ENCODE measurements at places on chromosomes 16 and 17.

- no peak for DNase-seq
Observed at GRCh38 chr17:36861531-36861930, 75.7 kb upstream of the LHX1 start.

- DNase-seq, result no peak
Observed at GRCh38 chr16:73063854-73064211, 15.9 kb upstream of the ZFHX3 start.

DNA sequence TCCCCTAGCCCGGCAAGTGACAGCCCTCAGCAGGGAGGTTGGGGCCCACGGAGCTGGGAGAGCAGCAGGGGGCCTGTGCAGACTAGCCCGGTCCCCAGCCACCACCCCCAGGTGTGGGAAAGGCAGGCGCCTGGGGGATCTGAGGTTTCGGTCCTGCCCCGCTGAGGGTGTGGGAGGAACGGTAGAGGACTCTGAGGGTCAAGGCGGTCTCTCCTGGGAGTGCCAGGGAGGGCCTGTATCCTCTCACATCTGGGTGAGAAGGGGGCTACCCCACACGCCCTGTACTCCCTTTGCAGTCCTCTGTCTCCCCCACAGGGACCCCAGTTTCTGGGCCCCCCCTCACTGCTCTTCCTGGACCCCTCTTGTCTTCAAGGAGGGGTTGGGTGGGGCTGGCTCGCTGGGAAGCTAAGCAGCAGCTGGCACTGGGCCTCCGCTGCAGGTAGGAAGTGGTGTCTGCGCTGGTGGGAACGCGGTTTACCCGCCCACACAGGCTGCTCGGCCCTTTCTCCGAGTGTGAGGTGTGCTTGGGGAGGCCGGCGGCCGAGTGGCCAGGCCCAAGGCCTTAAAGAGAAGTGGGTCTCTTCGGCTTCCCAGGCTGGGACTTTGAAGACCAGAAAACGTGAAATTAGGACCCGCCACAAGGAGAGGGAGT is 15.4 kb downstream of the CD7 start:
- peak; percentile 55 for DNase-seq

GRCh38 chr17:45703348-45703747 is 80.8 kb upstream of the CRHR1 start:
- peak; percentile 24 for DNase-seq

DNA sequence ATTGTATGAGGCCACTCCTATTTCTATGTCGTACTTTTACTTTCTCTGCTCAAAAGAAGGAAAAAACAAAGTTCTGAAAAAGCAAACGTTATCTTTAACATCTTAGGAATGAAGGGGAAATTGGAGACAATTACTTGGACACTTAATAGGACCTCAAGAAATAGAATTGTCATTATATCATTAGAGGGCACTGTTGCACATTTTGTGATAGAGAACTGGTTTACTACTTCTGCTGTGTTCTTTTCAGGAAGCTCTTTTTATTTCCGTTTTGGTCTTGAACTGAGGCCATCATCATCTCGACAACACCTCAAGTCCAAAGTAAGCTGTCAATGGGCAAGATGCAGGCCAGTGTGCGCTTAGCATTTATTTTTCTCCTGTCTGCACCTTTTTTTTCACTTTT is 14.6 kb downstream of the COG4 start:
- DNase-seq, result peak; percentile 36

GRCh38 chr16:66924527-66925321 is 611 bp downstream of the RRAD start:
- DNase-seq, result no peak

DNA sequence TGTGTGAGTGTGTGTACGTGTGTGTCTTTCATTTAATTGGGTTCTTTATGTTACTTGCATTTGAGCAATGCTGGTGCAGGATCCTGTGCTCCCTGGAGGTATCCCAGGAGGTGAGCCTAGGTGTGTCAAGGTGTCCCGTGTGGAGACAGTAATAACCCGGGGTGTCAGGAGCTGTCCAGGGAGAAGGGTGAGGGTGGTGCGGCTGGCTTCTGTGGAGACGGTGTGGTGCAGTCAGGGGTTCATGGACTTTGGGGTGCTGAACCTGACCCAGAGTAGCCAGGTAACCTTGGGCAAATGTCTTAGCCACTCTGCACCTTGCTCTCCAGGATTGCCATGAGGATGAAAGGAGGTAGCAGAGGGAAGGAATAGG is 7.4 kb upstream of the ELAC2 start:
- no peak for DNase-seq

- DNase-seq, result no peak
Observed at GRCh38 chr17:50217591-50217990, 16.2 kb upstream of the COL1A1 start.

- DNase-seq, result no peak
Observed at GRCh38 chr16:81588326-81589081, 143.9 kb downstream of the CMIP start.

DNA sequence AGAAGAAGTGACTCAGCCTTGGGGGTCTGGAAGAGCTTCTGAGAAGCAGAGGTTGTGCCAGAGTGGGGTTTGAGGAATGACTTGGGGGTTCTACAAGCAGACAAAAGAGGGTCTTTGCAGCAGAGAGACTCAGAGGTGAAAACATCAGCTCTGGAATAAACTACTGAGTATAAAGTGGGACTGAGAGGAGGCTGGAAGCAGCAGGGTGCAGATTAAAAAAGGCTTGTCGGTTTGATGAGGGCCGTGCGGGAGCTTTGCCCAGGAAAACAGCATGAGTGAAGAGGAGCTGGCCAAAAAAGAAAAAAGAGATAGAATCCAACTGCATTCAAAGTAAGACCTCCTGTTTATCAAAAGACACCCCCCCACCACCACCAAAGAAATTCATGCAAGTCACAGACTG is 13.1 kb upstream of the ACE start:
- DNase-seq, result no peak

GRCh38 chr17:40473573-40474365 is 27.7 kb downstream of the TNS4 start:
- peak; percentile 71 for DNase-seq

DNA sequence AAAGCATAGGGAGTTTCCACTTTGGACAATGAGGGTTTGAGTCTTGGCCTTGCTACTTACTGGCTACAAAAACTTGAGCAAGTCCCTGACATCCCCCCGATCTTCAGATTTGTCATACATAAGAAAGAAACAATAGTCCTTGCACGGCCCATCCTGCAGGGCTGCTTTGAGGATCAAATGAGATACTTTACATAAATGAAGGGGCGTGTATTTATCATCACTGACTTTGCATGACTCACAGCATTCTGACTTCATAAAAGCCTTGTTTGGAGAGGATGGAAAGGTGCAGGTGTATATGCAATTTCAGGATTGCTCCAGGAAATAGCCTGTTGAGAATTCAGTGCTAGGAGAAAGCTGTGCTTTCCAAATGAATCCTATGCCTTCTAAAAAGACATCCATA is 465.0 kb upstream of the MAF start:
- peak; percentile 83 for DNase-seq

- DNase-seq, result no peak
Observed at GRCh38 chr17:34511265-34511664, 68.1 kb upstream of the TMEM132E start.

DNA sequence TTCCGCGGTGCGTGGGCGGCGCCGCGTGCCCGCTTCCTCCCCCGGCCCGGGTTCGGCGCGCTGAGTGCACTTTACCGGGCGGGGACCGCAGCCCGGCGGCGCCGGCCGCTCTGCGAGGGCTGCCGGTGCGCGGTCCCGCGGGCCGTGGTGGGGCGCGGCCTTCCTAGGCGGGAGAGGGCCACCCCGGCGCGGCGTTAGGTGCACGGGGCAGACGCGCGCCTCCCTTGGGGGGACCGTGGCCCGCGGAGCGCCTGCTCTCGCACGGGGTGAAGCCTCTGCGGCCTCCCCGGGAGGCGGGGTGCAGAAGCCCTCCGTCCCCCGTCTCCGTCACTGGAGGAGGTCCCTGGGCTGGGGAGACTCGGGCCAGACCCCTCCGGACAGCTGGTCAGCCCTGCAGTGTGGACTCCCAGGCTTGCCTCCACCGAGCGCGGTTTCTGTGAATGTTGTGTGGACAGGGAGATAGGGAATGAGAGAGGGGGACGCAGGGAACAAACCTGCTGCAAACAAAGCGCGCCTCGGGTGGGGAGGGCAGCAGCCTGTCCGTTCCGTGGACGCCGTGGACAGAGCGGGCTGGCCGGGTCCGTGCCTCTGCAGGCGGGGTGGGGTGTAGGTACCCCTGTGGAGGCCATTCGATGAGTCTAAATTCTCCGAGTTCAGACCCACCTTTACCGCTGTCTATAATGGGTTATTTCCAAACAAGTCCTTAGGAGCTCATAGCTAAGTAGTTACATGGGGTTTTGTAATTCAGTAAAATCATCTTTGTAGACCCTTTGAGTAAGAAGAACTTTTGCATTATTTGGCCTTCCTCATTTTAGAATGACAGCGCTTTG is 721 bp downstream of the TBCD start:
- no peak for DNase-seq

DNA sequence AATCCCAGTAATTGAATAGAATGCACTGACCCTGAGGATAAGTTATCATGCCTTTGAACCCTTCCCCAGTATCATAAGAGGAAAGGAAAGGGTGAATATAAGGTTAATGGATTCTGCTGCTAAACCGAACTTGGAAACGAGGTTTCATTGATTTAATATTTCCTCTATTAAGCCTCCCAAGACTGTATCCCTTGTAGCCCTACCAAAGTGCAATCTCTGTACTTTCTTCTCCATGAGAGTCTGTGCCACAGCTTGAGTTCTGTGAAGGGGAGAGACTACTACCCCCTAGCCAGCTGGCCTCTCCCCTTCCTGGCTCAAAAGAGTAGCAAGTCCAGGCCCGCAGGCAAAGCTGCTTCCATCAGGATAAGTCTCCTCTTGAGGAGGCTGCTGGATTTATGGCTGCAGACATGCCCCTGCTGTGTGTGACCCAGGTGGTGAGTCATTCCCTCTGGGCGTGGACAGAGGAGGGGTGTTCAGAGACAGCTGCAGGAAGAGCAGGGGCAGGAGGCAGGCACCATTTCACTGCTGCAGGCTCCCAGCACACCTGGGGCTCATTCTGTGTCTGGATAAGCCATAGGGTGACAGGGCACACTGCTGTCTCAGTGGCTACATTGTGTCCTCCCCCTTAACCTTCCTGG is 58.4 kb downstream of the TOM1L2 start:
- peak; percentile 97 for DNase-seq

DNA sequence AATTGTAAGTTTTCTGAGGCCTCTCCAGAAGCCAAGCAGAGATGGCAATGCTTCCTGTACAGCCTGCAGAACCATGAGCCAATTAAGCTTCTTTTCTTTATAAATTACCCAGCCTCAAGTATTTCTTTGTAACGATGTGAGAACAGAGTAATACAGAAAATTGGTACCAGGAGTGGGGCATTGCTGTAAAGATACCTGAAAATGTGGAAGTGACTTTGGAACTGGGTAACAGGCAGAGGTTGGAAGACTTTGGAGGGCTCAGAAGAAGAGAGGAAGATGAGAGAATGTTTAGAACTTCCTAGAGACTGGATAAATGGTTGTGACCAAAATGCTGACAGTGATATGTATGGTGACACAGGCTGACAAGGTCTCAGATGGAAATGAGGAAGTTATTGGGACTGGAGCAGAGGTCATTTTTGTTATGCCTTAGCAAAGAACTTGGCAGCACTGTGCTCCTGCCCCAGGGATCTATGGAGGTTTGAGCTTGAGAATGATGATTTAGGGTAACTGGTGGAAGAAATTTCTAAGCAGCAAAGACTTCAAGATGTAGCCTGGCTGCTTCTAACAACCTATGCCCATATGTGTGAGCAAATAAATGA is 23.1 kb downstream of the PRDM7 start:
- DNase-seq, result no peak

DNA sequence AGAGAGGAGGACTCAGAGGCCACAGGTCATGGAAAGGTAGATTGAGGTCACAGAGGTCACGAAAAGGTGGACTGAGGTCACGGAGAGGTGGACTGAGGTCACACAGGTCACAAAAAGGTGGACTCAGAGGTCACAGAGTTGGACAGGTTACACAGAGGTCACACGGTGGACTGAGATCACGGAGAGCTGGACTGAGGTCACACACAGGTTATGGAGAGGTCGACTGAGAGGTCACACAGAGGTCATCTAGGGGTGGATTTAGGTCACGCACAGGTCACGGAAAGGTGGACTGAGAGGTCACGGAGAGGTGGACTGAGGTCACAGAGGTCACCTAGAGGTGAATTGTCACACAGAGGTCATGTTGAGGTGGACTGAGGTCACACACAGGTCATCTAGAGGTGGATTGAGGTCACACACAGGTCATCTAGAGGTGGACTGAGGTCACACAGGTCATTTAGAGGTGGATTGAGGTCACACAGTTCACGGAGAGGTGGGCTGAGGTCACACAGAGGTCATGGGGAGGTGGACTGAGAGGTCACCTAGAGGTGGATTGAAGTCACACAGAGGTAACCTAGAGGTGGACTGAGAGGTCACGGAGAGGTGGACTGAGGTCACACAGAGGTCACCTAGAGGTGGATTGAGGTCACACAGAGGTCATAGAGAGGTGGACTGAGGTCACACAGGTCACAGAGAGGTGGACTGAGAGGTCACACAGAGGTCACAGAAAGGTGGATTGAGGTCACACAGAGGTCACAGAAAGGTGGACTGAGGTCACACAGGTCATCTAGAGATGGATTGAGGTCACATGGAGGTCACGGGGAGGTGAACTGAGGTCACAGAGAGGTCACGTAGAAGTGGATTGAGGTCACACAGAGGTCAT is 26.7 kb upstream of the JPT2 start:
- DNase-seq, result no peak

DNA sequence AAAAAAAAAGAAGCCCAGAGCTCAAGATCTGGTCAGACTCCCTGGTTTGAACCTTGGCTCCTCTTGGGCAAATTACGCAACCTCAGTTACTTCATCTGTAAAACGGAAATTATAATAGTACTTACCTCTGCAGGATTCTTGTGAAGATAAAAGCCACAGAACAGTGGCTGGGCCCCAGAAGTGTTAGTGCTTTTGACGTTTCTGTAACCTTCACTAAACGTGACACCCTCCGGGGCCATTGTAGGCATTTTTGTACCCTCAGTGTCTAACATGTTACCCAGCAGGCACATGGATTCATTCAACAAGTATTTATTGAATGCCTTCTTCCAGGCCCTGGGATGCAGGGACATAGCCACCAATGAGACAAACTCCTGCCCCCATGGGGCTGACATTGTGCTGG is 58.0 kb downstream of the PITPNC1 start:
- DNase-seq, result no peak

GRCh38 chr17:7235693-7236665 is 1.7 kb upstream of the DVL2 start:
- peak; percentile 55 for DNase-seq

- no peak for DNase-seq
Observed at GRCh38 chr17:8072729-8073461, 14.6 kb downstream of the ALOX12B start.

DNA sequence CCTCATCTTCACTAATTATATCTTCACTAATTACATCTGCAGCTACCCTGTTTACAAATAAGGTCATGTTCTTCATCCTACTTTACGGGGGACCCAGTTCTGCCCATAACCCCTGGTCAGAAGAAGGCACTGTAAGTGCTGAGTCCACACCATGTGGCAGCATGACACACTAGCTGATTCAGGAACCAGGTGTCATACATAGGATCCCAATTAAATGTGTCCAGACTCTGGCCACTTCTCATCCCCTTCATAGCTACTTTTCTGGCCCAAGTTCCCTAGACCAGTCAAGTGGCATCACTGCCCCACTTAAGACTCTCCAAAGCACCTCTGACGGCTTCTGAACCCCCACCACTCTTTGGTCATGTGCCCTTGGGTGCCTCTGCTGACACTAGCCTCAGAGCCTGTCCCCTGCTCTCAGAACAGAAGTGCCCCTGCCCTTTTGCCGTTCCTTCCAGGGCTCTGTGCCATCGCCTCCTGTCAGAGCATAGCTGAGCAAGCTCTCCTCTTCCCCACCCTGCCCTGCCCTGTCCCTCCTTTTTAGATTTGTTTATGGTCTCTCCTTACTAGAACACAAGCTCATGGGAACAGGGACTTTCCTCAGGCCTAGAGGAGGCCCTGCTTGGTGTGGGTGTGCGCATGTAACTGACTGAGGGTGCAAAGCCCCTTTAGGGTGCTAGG is 61.1 kb downstream of the B9D1 start:
- DNase-seq, result no peak

Data from bronchial epithelial cell (primary cell).